ENCODE measurements at places on chromosomes 3 and 15. TPM values are rescaled to one million over a fixed set of nuclear protein-coding genes. Genes with fewer than 3 reads are reported as not detected.

SAMMSON gene
- 0.28 TPM for total RNA-seq

ZDHHC19 gene
- total RNA-seq: not detected

CFAP161 gene
- total RNA-seq: not detected

NRROS gene
- total RNA-seq: 0.58 TPM

RAD51 gene
- 1.1 TPM for total RNA-seq

FBXO40 gene
- not detected for total RNA-seq

PLXND1 gene
- 159 TPM for total RNA-seq

SEC62 gene
- total RNA-seq: 82.4 TPM
